ENCODE measurements at places on chromosomes 1 and 21.

DNA sequence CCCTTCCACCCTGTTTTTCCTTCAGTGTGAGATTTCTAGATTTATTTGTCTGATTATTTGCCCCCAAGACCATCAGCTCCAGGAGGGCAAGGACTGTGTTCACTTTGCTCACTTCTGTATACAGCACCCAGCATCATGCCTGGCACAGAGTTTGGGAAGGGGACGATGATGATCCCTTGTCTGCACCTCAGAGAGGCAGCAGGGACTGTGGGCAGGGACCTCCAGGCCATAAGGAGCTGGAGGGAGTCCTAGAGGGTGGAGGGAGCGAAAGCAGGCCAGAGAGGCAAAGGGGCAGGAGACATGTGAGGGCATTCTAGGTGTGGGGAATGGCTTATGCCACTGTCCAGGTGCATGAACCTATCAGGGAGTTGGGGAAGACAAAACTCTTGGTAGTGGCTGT lies 32.8 kb downstream of the H3-3A start:
- DNase-seq, result no peak

DNA sequence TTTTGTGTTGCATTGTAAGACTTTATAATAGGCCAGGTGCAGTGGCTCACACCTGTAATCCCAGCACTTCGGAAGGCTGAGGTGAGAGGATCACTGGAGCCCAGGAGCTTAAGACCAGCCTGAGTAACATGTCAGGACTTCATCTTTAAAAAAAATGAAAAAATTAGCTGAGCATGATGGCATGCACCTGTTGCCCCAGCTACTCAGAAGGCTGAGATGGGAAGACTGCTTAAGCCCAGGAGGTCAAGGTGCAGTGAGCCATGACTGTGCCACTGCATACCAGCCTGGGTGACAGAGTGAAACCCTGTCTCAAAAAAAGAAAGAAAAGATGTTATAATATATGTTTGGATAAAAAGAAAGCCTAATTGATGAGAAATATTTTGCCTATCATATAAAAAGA lies 34.9 kb downstream of the HMCN1 start:
- no peak for DNase-seq

DNA sequence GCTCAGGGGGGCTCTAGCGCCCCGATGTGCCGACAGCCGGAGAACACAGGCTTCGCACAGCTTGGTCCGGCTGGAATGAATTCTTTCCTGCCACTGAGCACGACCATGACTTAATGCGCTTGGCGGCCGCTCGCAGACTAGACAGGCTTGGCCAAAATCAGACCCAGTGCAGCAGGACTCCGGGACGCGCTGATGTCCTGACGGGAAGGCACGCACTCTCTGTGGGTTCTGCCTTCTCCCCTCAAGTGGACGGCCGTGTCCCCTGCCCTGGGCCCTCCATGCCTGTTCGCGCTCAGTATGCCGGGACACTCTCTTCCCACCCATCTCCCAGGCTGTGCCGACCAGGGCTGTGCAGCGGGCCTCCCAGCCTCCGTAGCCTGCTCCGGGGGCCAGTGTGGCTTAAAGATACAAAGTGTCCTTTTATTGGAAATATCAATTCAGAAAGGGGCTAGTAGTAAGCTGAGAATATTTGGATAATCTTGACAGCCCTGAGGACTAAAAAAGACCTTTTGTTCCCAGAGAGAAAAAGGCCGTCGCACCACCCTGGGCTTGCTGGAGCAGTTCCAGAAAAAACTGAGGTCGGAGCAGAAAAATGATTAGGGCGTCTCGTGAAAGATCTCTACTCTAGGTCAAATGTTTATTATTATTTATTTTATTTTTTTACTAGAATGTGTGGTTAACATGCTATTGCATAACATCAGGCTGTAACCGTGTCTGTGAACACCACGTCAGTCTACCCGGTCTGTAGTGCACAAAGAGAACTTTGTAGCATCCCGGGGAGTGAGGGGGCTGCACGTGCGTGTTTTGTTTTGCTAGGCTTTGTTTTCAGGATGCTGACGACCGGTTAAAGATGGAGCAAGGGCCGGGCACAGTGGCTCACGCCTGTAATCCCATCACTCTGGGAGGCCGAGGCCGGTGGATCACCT lies 88.1 kb upstream of the ARHGEF16 start:
- DNase-seq, result no peak

- no peak for DNase-seq
Measured at GRCh38 chr1:60090655-60091054, 17.1 kb upstream of the C1orf87 start.

- DNase-seq, result no peak
Measured at GRCh38 chr1:111556325-111557037, 53.0 kb upstream of the ADORA3 start.

GRCh38 chr1:27601771-27602461 lies 2.0 kb downstream of the AHDC1 start:
- DNase-seq, result no peak

GRCh38 chr1:66535061-66535460 lies 1.1 kb downstream of the SGIP1 start:
- no peak for DNase-seq

DNA sequence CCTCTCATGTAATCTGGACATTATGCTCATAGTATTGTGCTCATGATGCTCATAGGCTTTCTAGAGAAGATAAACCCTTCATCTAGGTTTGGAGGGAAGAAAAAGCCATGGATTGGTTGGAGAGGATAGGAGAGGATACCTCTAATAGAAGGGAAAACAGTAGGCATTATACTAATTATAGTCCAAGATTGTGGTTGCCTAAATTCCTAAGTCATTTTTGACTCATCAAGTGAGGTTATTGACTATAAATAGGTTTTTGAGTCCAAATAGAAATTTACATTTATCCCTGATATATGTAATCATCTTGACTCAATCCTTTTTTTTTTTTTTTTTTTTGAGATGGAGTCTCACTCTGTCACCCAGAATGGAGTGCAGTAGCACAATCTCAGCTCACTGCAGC lies 5.0 kb downstream of the SYT11 start:
- no peak for DNase-seq

GRCh38 chr1:26541431-26541815 lies 11.9 kb downstream of the RPS6KA1 start:
- no peak for DNase-seq

DNA sequence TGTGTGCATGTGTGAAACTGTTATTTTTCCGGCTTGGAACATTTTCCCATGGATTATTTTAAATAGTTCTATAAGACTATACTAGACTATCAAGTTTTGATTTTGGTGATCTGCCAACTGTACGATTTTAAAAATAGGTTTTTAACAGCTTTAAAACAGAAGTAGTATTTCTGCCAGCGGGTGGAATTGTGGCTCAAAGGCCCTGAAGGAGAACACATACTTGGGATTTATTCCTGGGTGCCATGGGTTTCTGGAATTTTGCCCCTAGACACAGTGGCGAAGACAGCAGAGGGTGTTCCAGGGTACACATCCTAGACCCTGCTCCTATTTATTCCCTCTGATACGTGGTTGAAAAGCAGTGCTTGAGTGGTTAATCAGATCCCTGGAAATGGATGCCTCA lies 81.7 kb upstream of the IPO9 start:
- DNase-seq, result no peak

DNA sequence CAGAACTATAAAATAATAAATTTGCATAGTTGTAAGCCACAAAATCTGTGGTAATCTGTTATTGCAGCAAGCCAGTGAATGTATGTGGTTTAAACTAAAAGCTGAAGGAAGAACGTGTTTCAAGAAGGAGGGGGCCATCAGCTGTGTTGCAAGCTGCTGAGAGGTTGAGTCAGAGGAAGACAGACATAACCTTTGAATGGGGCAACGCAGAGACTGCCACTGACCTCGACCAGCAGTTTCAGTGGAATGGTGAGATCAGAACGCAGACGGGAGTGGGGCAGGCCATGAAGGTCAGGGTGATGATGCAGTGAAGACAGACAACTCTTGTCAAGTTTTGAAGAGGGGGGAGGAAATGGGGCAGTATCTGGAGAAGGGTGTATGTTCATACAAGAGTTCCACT lies 23.2 kb upstream of the QSOX1 start:
- DNase-seq, result peak; percentile 87

- no peak for DNase-seq
Measured at GRCh38 chr1:226590614-226591013, 42.0 kb downstream of the STUM start.

DNA sequence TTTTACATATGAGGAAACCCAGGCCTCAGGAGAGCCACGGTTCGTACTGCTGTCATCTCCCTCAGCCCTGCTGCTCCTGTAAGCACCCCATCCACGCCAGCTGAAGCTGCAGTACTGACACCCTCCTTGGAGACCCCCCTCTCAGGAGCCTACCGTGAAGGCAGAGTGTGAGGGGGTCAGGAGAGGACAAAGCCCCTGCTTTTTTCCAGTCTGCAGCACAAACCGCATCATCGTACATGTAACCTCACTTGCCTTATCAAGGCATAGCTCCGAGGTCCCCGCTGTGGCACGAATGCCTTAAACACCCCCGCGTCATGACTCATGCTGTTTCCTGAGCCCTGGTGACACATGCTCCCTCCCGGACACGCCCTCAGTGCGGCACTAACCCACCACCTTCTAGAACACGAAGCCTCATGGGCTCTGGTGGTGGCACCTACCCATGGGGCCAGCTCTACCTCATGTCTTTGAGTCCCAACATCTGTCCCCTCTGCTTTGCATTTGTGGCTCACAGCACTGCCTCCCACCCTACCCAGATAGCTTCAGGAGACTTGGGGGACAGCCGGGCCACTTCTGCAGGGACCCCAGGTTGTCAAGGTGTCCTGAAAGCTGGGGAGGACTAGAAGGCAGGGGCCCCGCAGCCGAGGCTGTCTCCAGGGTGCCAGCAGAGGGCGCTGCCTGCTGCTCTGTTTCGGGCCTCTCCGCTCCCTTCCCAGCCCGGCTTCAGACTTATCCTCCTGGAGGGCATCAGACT lies 4.9 kb downstream of the SH3BGRL3 start:
- no peak for DNase-seq

DNA sequence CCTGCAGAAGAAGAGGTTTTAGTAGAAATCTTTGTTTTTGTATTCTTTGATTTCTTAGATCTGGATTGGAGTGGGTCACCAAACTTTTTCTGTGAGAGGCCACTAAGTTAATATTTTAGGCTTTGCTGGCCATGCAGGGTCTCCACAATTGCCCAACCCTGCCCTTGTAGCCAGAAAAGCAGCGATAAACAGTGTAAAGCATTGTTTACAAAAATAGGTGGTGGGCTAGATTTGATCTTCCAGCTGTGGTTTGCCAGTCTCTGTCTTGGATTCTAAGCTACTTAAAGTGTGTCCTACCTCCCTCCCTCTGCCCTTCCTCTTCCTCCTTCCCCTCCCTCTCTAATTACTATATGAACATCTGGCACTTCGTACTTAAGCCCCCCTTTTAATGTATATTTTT lies 68.0 kb downstream of the LAMC1 start:
- no peak for DNase-seq

DNA sequence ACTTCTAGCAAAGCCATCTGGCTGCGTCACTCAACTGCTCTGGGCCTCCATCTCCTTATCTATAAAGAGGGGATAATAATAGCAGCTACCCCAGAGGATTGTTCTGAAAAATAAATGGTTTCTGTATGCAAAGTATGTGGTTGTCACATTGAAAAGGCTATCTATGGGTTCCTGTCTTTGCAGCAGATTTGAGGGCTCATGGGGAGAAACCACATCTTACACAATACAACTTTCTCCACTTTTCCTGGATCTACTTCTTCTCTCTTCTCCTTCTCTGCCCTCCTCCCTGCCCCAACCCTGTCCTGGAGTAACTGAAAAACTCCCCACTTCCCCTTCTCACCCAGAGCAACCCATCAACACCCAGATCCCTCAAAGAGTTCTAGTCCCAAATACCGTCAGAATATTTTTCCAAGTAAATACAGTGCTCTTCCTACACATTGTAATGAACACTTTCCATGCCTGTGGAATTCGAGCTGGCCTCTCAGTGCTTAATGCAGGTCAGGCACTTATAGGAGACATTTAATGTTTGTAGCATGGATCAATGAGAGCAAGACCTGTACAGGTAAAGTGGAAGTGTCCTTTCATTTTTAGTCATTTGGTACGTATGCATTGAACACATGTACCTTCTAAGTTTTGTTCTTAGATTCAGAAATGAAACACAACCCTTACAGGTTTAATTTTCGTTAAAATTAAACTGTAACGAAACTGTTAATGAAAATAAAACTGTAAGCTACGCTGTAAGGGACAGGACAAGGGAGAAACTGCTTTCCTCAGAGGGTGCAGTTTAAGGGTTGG lies 131.9 kb downstream of the AK5 start:
- no peak for DNase-seq

- DNase-seq, result no peak
Measured at GRCh38 chr1:94395748-94396309, 22.4 kb upstream of the ABCD3 start.

- DNase-seq, result no peak
Measured at GRCh38 chr21:37742532-37742931, 173.7 kb downstream of the KCNJ6 start.

- no peak for DNase-seq
Measured at GRCh38 chr1:241101622-241102021, 255.4 kb downstream of the RGS7 start.
